ENCODE measurements at places on chromosomes 6 and 20.

DNA sequence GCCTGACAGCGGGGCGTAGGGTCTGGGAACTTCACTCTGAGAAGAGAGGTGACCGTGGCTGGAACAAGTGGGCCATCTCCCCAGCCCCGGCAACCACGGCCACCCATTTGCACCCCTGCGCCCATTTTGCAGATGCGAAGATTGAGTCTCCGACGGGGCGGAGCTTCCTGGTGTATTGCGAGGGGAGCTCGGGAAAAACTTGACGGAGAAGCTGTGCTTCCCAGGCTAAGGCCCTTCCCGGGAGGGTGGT lies 653 bp downstream of the ZNF335 start:
- no peak for DNase-seq

- DNase-seq: no peak
These were observed 79.8 kb downstream of the NFATC2 start for GRCh38 chr20:51462566-51463276.

- peak; percentile 73 for DNase-seq
These were observed 210.8 kb downstream of the ARHGAP18 start for GRCh38 chr6:129498950-129499842.

DNA sequence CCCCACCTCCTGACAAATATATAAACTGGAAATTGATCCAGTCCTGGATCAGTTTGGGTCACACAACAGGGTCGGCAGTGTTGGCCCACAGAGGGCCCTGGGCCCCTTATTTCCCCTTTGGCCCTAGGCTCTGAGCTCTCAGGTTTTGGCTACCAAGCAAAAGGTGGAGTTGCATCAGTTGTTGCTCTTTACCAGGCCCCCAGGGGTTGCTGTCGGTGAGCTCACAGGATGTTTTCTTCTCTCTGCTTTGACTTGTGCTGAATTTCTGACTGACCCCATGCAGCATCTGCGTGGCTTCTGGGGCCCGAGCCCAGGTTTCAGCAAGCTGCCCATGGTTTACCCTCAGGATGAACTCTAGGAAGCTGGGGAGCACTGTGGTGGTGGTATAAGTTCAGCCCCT lies 44.6 kb downstream of the PPARD start:
- no peak for DNase-seq

Measured in endothelial cell of umbilical vein (primary cell).